ENCODE measurements at places on chromosomes 7 and 10.

- DNase-seq: no peak
Measured at GRCh38 chr10:27558612-27559020, 54.5 kb downstream of the RAB18 start.

DNA sequence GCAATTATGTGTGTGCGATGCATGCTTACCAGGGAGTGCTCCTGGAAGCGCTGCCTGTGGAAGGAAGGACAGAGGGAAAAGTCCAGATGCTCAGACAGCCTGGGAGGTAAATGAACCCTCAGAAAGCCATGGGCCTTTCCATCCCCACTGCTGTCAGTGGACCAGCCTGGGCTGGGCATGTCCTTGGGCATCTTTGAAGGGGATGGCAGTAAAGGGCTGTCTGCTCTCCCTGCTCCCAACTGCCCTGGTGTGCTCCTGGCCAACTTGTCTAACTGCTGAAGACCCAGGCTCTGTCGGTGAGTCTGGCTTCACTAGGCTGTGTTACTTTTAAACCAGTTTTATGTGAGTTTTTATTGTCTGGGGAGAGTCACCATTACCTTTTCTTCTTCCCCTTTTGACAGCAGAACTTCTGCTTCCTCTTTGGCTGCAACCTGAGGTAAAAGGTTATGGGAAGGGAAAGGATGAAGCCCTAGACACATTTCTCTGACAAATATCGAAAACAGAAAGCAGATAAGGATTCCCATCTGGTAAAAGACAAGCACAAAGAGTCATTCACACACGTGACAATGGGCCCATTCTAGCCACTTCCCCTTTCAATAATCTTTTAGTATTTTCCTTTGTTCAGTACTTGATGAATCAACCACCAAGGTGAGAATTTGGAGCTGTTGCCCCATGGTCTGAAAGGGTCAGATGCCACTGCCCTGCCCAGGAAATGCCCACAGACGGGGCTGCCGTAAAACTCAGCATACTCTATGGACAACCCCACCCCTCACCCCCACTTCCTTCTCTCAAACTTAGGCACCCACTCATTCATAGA is 27.6 kb upstream of the PIK3AP1 start:
- no peak for DNase-seq

DNA sequence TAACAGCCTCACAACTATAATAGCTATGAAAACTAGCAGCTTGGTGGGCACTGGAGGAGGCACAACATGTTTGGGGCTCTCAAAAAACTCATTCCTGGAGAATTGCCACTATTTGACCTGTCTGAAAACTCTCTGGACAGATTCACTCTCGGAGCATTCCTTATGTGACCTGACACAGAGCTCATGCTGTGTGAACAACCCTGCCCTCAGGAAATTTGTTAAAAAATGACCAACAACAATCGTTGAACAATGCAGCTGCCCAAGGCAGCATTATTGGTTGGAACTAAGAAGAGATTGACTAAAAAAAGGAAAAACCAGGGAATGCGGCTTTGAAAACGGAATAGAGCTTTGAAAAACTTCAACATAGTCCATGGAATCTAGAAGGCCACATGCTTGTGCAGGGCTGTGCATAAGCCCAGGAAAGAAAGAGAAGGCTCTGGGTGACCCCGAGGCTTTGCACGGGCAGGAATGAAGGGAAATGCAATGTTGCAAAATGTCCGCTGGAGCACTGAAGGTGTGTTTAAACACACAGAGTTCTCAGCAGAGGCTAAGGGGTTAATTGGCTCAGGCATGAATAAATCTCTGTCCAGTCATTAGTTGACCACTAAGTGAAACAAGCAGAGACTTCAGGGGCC is 52.8 kb downstream of the NAMPT start:
- DNase-seq: no peak

DNA sequence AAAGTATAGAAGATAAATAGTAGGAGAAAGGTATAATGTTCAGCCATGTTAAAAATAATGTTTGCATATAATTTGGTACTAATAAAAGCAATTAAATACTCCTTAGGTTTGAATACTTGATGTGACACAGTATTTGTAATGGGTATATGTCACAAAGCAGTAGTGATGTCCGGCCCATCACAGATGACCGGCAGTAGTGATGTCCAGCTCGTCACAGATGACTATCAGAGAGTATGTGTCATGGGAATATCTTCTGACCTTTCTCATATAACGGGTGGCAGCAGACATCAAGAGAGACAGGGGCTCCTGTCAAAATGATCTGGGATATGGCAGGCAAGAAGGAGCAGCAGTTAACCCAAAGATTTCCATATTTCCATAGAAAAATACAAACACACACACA is 477.4 kb upstream of the KLF6 start:
- DNase-seq: no peak
